ENCODE measurements at places on chromosomes 12 and 14.

- DNase-seq = no peak
These were observed 73.0 kb downstream of the NINJ2 start for GRCh38 chr12:590206-590750.

DNA sequence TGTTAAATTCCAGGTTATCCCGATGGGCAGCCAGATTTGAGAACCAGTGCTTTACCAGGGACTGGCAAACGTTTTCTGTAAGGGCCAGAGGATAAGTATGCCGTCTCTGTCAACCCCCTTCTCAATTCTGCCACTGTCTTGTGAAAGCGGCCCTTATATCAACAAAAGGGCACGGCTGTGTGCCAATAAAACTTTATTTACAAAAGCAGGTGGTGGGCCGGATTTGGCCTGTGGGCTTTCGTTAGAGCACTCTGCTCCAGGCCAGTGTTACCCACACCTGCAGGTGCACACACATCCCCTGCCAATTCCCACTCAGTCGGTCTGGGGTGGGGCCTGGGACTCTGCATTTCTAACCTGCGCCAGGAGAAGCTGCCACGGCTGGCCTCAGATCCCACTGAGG is 111.2 kb downstream of the RFLNA start:
- no peak for DNase-seq

GRCh38 chr12:65528127-65528526 is 249.6 kb downstream of the MSRB3 start:
- DNase-seq = no peak

DNA sequence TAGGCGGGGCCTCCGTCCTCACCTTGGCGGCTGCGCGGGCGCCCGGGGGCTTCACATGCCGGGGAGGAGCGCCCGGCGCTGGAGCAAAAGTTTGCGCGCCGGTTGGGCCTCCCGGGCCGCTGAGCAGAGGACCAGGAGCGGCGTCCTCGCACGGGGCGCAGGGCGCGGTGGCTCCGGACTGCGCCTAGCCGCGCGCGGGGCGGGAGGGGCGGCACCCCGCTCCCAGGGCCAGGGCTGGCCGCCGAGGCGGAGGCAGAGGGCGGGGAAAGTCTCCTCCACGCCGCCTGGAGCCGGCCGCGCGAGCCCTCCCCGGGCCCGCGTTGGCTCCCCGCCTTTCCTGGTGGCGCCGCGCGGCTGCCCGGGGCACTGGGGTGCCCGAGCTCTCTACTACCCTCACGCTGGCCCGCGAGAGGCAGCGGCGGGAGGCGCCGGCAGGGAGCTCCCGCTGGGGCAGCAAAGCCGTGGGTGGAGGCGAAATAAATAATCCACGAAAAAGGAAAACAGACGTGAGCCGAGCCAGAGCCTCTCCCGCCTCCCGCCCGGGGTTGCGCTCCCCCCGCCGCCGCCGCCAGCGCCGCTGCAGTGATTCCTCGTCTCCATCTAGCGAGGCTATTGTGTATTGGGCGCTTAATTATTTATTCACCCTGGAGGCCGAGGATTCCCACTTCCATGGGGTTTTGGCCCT is 400 bp upstream of the PRIMA1 start:
- DNase-seq = no peak

DNA sequence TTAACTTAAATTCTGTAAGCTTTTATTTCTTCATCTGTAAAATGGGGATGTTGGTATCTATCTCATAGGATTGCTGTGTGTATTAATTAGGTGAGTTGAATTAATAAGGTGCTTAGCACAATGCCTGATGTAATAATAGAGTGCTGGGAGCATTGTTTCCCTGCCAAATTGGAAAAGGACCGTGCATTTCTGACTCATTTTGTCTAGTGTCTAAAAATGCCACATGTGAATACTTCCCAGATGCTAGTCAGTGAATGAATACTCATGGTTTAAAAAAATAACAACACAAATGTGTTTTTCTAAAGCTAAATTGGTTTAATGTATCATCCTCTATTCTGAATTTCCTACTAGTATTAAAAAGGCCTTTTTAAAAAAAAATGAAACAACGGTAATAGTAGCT is 45.4 kb upstream of the NEDD1 start:
- no peak for DNase-seq

DNA sequence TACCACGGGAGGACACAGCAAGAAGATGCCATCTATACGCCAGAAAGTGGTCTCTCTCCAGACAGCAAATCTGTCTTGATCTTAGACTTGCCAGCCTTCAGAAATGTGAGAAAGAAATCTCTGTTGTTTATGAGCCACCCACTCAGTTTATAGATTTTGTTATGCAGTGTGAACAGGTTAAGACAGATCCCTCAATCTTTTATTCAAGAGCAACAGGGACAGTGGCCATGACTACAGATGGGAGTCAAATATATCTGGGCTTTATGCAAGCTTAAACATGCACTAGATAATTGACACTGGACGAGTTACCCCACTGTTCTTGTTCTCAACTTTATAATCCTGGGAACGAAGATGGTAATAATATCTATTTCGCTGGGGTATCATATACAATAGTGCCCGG is 288.7 kb downstream of the RPAP3 start:
- DNase-seq = no peak

- DNase-seq = no peak
These were observed 31.2 kb downstream of the ISCA2 start for GRCh38 chr14:74524812-74525135.
